ENCODE measurements at places on chromosomes 7 and 10.

DNA sequence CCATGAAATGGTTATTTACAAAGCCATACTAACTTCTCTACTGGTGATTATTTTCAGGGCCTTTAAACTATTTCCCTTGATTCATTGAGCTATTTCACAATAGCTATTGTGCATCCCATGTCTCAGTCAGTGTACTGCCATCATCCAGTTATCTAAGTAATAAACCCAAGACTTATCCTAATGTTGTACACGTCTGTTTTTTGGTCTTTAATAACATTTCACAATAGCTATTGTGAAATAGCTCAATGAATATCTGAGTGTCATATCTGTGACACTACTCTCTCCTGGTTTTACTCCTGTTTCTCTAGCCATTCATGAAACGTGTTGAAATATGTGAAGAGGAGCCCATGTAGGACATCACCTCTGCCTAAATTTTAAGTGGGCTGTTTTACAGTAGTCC is 36.5 kb upstream of the TMEM140 start:
- no peak for DNase-seq

GRCh38 chr7:37097276-37097675 is 351.4 kb downstream of the ELMO1 start:
- DNase-seq = no peak

- no peak for DNase-seq
Measured at GRCh38 chr10:97463363-97464132, 17.6 kb downstream of the ZDHHC16 start.

DNA sequence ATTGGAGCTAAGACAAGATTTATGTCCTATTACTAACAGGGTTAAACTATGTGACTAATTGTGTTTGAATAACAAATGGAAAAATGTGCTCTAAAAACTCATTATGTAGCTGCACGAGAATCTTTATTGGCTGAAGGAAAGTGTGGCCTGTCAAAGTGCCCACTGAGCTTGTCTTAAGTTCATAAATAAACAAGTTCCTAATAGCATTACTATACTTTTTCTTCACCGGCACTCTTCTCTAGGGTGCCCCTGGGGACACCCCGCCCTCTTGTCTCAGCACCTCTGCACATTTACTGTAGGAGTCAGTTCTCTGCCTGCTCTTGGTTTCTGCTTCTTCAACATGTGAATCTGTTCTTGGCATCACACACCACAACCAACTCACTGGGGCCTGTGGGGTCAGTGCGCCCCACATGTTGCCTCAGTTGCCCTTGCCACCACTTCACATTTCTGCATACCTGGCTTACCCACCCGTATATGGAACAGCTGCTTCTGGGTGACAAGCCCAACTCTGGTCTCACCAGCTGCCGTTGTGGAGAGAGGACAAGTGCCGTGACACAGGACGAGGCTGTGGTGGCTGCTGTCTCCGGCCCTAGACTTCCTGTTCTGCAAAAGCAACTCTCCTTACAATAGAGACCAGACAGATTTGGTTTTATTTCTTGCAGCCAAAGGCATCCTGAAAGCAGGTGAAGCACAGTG is 96.3 kb upstream of the DDC start:
- DNase-seq = no peak

DNA sequence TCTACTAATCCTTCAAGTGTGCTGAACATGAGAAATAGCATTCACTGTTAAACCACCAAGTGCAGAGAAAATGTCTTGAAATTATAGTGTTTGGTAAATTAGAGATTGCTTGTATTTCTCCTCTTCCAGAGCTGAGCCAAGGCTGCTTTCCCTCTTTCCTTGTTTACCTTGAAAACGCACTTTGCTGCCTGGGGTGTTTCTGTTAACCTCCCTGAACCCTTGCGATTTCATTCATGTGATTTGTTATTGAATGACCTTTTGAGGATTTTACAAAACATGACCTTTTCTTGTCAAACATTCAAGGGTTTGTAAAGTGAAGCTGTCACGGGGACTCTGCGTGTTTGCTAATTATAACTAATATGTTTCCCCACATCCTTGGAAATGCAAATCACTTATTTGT is 169.4 kb downstream of the LRMDA start:
- no peak for DNase-seq

DNA sequence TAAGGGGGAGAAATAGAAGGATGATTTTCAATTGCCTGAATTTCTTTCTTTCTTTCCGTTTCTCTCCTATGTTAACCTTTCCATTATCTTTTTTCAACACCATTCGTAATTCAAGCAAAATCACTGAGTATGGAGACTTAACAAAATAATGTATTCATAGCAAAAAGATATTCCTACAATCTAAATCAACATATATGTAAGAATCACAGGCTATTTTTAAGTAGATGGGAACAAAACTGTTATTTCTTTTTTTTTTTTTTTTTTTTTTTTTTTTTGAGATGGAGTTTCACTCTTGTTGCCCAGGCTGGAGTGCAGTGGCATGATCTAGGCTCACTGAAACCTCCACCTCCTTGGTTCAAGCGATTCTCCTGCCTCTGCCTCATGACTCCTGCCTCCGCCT is 27.2 kb upstream of the JMJD1C start:
- DNase-seq = no peak

DNA sequence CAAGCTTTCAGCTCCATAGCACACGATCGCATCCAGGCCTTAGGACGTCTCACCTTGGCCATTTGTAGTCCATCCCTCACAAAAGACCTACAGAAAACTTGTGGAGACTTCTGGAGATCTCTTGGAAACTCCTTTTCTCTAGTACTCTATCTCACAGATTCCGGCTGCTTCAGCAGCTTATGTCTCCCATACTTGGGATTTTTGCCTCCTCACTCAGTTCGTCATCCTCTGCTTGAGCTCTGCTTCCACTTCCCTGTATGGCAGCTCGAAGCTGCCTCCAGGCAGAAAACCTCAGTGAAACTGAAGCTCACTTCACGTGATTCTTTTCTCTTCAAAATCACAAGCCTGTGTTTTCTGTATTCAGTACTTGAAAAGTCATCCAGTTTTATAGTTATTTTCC is 178.7 kb upstream of the GDF10 start:
- DNase-seq = no peak
